SK-N-SH treated with all-trans-retinoic acid at 6 μM for 48 hours (cell line): ENCODE measurements at places on chromosomes 3 and 15.

DNA sequence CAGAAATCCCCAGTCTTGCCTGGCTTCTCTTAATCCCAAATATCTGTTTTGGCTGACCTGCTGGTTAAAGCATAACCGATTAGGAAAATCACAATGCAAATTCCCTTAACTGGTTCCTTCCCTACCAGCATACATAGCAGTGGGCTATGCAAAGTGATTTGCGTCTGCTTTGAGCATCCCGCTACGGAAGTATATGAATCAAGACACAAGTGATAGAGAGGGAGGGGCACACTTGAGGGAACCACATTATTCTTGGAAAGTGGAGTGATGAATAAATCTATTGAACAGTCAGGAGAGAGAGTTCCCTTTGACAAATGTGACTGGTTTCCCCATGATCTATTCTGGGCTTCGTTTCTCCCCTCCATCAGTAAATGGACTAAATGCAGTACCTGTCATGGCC is 119.6 kb upstream of the C15orf61 start:
- no peak for ATAC-seq

- ATAC-seq = no peak
Measured at GRCh38 chr15:100263721-100264455, 77.9 kb downstream of the ADAMTS17 start.

- no peak for ATAC-seq
Measured at GRCh38 chr15:27260523-27260922, 289.5 kb downstream of the GABRG3 start.

GRCh38 chr3:45198264-45199260 is 27.5 kb downstream of the TMEM158 start:
- no peak for ATAC-seq
